ENCODE measurements at places on chromosomes 4 and X.

GRCh38 chr4:87521319-87521718, 7.9 kb downstream of the SPARCL1 start:
- DNase-seq, result no peak

- DNase-seq, result no peak
Measured at GRCh38 chr4:166314902-166315301, 441.9 kb downstream of the TLL1 start.

GRCh38 chrX:101347859-101348451, 587 bp downstream of the TIMM8A start:
- no peak for DNase-seq

DNA sequence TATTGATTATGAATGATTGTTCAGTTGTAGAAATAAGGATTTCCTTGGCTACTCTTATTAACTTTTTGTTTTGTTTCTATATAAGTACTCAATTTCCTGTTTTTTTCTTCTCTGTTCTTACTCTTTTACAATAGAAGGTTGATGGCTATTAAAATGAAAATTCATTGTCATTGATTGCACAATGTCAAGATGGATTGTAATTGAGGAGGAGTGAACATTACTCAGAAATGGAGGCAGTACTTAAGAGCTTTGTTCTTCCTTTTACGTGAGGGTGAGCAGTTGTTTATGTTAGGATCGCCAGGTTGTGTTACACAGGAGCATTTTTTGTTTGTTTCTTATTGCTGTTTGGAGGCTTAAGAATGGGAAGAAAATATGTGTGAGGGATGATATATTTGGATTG, 2062.4 kb downstream of the ARAP2 start:
- DNase-seq, result no peak

DNA sequence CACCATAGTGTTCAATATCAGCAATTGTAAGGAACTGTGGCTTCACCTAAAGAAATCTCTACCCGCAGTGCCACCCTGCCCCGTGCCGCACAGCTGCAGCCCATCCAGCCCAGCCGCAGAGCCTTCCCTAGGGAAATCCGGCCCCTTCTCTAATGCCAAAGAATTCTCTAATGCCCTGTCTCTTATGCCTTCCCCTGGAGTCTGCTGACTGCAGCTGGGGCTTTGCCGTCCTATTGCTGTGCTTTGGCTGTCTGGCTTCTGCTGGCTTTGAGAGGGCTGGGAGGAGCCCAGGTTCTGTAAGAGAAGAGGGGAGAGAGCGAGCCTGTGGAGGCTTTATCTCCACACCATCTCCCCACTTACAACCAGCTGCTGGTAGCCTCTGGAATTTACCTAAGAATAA, 85.9 kb upstream of the HELT start:
- no peak for DNase-seq

GRCh38 chr4:18880871-18881270, 859.3 kb upstream of the LCORL start:
- DNase-seq, result no peak

- no peak for DNase-seq
Measured at GRCh38 chr4:67393699-67394281, 151.5 kb downstream of the CENPC start.

DNA sequence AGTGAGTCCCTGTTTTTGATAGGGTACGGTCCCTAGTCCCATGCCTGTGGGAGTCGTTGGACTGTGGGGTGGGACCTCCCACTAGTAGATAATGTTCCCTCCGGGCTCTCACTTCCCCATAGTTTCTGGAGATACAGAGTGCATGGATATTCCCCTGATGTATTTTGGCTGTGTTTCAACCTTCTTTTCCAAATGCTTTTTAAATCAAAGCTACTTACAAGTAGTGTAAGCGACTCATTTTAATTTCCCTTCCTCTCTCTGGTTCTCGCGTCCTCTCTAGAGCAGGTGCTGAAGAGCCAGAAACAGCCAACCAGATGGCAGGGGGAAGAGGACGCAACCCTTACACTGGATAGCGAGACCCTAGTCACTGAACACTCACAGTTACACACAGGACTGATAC, 79.2 kb downstream of the ZNF827 start:
- no peak for DNase-seq

GRCh38 chrX:22800360-22800759, 199.4 kb upstream of the DDX53 start:
- DNase-seq, result no peak
